Activated T-helper 1 cell treated with anti-CD3 and anti-CD28 coated beads, Interleukin-12 subunit alpha, Interleukin-12 subunit beta, Interleukin-2, Interleukin-4 antibody, amounts not matched to agents 30 ng/mL and 10 ng/mL and 1 ng/mL, durations not matched to agents 14 hours and 24 hours and 36 hours (primary cell): ENCODE measurements at places on chromosomes 7 and 10.

GRCh38 chr10:8054494-8055407, at the start of gene GATA3:
GATA3 (plus strand) TSS chr10:8054688; CDS start chr10:8055656, 968 bp downstream.
- DNase-seq, result peak; percentile 82

GRCh38 chr10:43206391-43207235, 60.3 kb downstream of the RASGEF1A start:
- DNase-seq, result no peak

DNA sequence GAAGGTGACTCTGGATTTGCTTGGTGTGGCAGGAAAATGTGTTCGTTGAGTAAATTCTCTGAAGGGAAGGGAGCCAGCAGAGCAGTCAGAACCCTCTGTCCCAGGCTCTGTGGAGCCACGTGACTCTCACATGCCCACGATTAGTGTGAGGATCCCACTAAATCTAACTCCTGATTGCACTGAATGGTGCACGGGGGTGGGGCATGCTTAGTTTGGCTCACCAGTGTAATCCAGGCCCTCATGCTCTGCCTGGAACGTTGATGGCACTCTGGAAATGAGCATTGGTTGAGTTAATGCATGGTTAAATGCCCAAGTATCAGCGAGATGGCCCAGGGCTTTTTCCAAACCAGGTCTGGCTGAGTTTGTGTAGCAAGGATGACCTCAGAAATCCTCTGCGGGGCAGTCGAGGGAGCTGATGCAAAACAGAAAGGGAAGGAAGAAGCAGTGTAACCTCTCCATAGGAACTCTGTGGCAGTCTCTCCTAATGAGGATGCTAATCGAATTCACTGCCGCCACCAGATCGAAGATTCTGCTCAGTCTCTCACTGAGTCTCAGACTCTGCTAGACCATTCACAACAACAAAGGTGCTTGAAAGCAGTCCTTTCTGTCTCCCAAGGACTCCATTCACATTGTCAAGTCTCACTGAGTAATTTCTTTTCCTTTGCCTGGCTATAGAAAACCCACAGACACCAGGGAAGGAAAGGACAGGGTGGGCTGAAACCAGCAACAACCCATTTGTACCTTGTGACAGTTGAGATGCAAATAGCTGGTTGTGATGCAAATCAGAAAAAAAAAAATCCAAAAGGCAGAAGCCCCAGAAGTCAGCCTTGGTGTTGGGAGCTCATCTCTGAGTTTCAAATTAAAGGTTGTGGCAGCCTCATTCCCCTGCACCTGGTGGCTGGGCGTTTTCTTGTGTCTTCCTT, 98.1 kb downstream of the C10orf105 start:
- DNase-seq, result no peak

GRCh38 chr10:31739711-31740110, 188.9 kb downstream of the ARHGAP12 start:
- no peak for DNase-seq

- no peak for DNase-seq
Measured at GRCh38 chr10:116873134-116873533, 23.8 kb downstream of the ENO4 start.

GRCh38 chr10:119782981-119783664, 57.3 kb downstream of the INPP5F start:
- no peak for DNase-seq

DNA sequence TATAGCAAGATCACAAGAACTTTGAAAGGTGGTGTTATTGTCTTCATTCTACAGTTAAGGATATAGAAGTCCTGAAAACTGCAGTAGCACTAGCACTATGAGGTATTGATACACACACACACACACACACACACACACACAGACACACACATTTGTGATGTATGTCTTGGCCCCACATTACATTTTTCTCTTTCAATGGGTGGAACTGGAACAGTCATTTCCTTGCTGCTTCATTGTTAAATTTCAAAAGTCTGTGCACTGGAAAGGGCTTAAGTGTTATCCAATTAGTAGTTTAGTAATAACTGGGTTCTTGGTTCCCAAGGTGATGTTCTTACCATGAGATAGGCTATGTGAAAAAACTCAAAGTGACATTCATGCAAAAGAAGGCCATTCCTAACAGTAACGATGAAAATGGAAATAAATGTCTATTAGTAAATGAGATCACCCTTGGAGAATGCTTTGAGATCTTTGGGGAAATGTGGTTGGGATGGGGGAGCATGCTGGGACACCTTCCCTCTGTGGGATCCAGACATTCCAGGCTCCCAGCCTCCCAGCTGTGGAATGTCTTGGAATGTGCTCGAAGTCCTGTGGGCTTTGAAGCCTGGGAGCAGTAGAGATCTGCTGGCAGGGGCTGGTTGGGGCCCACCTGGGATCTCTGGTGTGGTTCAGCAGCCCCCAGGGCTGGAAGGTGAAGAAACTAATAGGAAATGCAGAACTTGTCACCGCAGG, 37.4 kb upstream of the CALD1 start:
- DNase-seq, result no peak

DNA sequence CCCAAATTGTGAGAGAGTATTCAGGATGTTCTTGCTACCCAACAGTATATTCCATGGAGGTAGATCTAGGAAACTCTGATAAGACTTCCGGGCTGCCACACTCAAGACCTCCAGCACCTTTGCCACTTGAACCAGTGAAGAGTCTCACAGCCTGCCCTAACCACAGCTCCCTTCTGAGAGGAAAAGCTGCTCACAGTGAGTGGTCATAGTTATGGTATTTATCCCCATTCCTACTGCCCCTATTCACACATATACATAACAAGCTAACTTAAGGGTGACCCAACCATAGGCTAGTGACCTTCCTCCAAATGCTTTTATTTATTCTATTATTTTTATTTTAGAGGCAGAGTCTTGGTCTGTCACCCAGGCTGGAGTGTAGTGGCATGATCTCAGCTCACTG, 156.3 kb downstream of the PTEN start:
- no peak for DNase-seq

DNA sequence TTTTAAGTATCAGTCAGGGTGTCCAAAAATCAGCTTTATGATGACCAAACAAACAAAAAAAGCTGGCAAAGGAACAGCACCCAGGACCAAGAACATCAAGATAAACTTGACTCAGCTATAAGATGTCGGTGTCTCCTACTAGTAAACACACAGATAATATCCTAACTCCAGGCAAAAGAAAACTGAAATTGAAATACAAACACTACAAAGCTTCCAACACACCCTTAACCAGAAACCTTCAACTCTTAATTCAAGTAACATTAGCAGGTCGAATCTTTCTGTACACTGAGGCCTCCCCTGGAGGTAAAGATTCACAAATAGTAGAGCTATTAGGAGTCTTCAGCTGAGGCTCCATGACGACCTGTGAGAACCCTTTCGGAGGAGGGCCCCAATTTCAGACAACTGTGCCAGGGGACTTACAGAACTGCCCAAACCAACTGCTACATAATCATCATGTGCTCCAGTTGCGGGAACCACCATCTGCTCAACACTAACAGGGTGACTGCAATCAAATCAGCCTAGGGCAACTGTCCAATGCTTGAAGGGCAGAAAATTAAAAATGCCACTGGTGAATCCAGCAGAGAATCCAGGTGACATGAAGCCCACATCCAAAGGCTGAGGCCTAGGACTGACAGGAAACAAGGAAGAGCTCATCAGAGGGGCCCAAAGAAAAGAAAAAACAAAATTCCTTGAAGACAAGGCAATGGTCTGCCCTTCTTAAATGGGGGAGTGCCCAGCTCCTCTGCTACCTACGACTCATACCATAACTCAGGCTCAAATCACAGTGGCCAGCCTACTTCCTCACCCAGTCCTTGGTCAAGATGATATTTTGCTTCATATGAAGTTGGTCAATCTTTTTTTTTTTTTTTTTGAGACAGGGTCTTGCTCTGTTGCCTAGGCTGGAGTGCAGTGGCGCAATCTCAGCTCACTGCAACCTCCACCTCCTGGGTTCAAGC, 20.0 kb downstream of the XPNPEP1 start:
- DNase-seq, result no peak

DNA sequence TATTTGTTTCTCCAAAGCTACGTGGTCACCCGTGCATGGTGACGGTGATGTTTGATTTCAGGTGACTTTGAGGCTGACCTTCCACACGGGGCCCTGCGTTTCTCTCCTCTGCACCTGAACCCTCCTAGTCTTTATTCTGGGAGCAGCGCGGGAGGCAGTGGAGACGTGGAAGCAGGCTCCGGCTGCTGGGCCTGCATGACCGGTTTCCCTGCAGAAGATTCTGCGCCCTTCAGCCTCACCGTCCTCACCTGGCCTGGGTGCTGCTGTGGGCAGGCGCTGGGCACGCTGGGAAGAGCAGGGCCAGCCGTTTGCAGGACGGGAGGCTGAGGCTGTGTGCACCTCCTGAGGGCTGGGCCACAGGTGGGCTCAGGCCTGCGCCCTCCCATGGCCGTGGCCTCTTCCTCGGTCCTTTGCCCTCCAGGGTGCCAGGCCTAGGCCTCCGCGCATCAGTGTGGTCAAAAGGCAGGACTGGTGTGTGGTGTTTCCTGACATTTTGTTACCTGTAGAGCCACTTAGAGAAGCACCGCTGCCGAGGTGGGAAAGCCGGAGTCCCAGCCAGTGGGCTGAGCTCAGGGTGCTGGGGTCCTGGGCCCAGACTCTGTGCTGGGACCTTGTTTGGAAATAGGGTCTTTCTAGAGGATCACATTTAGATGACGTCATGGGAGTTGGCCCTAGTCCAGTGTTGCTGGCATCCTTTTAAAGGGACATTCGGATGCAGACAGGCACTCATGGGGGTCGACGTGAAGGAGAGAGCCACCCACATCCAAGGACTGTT, 478.3 kb downstream of the DNAJB6 start:
- no peak for DNase-seq

DNA sequence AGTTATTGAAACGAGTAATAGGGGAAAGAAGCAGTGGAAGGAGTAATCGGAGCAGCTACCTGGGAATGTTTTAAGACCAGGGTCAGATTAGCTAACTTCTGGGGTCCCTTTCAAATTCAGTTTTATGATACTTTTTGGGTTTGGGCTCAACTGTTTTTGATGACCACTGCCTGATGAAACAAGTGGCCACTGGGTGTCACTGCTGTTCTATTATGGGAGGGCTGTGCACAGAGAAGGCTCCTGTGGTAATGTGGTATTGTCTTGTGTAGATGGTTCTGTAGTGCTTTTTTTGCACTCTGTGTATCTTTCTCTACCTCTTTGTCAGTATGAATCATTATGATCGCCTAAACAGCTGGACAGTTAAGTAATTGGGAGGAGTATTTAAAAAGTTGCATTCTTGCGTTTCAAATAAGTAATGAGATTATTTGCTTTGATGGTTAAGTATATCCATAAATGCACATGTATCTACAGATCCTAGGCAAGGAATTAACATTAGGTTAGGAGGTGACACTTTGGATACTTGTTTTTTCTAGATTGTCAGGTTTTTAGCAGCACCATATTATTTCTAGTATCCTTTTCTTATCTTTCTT, 128.4 kb downstream of the ABCA13 start:
- peak; percentile 20 for DNase-seq

DNA sequence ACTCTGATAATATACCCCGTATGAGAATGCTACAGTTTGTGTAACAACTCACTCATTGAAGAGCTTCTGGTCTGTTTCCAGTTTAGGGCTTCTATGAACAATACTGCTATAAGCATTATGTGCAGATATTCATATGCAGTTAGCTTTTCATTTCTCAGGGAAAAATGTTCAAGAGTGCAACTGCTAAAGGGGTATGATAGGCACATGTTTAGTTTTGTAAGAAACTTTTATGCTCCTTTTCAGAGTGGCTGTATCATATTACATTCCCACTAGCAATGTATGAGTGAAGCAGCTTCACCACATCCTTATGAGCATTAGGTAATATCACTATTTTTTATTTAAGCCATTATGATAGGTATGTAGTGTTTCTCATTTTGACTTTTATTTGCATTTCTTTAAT, 182.6 kb upstream of the CXCL12 start:
- no peak for DNase-seq
